ENCODE measurements at places on chromosomes 4 and X.
A peak's percentile ranks its signal among the peaks of the same experiment; 100 is the strongest.

GRCh38 chr4:26273616-26273980 is 47.2 kb upstream of the RBPJ start:
- DNase-seq = no peak

- no peak for DNase-seq
These were observed 345.9 kb downstream of the ADGRL3 start for GRCh38 chr4:61545902-61546480.

- peak; percentile 75 for DNase-seq
These were observed 34.3 kb downstream of the NALF2 start for GRCh38 chrX:69538321-69538876.

DNA sequence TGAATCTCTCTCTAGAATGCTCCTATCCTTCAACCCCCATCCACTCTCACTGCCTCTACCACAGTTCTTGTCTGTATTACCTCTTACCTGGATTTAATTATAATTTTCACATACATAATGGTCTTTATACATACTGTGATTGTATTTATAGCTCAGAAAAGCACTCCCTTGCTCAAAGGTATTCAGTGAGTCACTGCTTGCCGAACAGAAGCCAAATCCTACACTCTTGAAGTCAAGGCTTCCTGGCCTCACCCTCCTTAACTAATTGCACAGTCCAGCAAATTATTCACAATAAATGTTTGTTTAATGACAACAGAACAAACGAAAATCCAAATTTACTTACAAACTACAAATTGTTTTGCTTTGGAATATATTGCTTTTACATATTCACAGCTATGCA is 159.5 kb downstream of the KLHL13 start:
- DNase-seq = no peak

- no peak for DNase-seq
These were observed 413.4 kb upstream of the AGA start for GRCh38 chr4:177855507-177856197.

- peak; percentile 72 for DNase-seq
These were observed 6.2 kb downstream of the GK start for GRCh38 chrX:30659421-30659820.

- DNase-seq = no peak
These were observed 38.0 kb upstream of the IGFBP7 start for GRCh38 chr4:57148177-57148576.

DNA sequence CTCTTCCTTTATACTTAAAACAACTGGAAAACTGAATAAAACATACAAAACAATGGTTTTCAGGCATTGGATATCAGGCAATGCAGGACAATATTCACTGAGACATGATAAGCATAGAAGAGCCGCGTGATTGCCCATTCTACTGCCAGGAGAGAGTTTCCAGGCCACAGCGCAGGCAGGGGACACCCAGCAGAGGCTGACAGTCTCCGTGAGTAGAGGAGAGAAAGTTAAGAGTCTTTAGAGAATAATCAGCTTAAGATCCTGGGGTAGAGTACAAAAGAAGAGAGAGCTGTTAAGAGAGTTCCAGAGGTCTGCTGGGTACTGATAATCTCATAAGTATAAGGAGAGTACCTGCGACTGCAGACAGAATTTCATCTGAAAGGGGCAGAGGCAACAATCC is 18.4 kb upstream of the FRAS1 start:
- DNase-seq = no peak

DNA sequence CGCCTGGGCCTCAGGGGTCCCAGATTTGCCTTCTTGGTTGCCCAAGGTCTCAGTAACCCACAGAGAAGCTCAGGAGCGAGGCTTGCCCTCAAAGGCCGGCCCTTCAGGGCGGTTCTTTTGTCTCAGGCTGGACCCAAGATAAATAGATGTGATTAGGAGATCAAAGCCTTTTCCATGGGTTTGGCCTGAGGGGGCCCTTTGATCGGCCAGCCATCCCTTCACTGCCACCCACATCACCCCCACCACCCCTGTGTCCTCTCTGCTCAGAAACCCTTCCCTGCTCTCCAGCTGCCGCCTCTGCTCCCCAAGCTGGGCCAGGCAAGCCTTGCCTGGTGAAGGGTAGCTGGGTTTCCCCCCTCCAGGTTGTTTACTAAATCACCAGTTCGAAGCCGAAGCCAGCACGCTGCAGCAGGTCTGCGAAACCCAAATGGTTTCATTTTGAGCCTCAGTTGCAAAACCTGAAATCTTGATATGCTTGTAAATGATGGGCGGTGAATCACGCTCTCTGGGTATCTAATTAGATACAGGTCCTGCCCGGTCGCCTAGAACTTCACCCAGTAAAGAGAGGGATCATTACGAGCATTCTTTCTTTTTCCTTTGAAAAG is 202.6 kb upstream of the BCOR start:
- DNase-seq = no peak

GRCh38 chrX:95662200-95662599 is 1022.4 kb upstream of the DIAPH2 start:
- no peak for DNase-seq

GRCh38 chr4:31365006-31365690 is 645.0 kb downstream of the PCDH7 start:
- no peak for DNase-seq

DNA sequence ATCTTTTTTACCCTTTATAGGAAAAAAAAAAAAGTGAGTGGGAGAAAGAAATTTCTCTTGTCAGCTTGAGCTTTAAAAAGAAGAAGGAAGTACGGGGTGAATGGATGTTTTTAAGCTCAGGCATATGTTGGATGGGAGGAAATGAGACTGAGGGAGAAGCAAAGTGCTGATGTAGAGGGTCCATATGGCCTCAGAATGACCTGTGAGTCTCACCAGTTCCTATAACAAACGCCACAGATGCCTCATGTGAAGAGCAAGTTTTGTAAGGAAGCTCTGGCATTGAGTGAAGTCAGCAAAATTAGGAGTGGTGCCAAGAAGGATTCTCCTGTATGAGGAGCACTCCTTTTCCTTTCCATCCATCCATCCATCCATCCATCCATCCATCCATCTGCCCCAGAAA is 214.6 kb downstream of the PTTG2 start:
- DNase-seq = no peak

DNA sequence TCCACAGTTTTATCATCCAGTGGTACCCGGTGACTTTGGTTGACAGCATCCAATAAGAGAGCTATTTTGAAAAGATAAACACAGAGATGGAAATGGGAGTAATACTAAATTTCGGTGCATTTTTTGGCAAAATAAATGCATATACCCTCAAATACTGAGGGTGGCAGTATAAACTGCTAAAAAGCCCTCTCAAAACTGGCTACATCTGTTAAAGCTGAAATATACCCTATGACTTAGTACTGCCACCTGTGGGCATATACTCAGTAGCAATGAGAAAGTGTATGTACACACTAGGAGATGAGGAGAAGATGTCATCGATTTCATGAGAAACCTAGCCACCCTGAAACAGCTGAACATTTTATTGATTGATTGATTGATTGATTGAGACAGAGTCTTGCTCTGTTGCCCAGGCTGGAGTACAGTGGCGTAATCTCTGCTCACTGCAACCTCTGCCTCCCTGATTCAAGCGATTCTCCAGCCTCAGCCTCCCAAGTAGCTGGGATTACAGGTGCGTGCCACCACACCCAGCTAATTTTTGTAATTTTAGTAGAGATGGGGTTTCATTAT is 12.2 kb upstream of the TMEM128 start:
- DNase-seq = peak; percentile 79

DNA sequence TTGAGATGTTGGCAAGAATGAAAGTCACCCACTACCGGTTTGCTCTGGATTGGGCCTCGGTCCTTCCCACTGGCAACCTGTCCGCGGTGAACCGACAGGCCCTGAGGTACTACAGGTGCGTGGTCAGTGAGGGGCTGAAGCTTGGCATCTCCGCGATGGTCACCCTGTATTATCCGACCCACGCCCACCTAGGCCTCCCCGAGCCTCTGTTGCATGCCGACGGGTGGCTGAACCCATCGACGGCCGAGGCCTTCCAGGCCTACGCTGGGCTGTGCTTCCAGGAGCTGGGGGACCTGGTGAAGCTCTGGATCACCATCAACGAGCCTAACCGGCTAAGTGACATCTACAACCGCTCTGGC is 12.3 kb downstream of the RPL9 start:
- no peak for DNase-seq

DNA sequence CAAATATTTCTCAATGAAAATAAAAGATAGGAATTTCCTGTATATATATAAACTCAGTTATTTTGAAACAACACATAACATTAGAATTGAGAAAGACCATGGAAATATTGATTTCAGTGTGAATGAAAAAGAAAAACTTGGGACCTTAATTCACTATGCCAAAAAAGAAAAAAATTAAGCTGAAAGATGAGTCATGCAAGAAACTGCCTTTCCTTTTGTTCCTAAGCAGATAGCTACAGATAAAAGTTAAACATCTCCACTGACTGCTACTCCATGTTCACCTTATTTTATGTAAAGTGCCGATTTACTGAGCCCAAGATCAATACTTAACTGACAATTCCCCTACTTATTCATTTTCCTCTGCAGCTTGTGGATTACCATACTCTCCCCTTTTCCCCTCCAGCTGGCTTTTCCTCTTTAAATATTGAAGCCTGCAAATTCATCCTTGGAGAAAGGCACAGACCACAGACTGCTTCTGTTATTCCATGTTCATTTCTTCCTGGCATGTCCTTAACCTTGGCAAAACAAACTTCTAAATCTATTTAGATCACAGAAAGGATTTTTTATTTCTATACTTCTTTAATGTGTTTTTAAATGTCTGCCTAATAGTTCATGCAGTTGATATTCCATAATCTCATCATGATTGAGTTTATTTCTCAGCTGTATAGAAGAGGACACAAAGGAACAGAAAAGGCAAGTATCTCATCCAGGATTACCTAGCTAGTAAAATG is 40.5 kb upstream of the YTHDC1 start:
- DNase-seq = no peak

GRCh38 chr4:122625156-122625555 is 4.3 kb upstream of the IL21 start:
- DNase-seq = no peak

DNA sequence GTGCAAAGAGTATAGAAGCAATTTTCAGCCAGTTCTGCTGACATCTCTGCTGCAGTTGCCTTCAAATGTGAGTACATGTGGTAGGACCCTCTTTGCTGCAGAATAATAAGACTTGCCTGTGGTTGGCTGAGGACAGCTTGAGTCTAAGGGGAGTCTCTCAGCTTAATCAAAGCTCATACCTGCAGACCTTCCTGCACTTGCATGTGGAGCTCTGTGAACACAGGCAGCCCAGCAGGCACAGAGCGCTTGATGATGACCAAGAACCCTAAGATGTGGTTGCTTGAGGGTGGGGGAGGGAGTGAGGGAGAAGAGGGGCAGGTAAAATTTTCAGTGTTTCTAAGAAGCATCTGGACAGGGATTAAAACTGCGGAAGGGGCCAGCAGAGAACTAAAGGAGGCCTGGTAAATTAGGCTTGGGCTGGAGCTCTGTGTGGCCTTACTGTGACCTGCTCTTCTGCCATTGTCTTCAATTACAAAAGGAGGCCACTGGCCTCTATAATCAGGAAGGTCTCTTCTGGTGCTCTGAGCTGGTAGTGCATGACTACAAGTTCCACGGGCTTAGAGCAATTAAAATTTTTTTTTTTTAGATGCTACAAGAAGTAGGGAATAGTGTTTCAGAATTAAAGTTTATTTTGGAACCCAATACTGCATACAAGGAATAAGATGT is 59.9 kb upstream of the CHRNA9 start:
- DNase-seq = no peak

DNA sequence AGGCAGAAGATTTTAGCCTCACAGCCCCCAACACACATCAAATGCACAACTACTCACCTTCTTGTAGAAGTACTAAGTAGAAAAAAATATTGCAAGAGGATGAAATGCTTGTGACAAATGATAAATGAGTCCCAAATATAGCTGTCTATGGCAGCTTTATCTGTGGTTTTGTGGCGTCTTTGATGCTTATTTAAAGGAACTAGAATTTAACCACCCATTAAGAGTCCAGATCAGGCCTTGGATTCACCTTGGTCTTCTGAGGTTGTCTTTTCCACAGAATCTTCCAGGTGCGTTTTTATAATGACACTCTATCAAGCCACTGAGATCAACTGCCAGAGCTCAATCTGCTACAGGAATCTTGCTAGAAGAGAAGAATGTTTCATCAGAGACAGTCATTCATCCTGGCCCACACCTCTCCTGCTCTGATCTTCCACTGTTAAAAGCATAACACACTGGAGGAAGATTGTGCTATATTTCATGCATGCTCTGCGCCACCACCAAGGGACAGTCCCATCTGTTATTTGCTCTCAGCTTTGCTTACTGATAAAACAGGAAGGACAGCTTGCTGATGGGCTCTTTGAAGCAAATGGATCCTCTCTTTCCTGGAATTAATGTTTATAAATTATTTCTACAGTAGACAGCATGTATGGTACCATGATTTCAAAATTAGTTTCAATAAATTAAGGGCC is 144.1 kb downstream of the SLC7A11 start:
- no peak for DNase-seq

DNA sequence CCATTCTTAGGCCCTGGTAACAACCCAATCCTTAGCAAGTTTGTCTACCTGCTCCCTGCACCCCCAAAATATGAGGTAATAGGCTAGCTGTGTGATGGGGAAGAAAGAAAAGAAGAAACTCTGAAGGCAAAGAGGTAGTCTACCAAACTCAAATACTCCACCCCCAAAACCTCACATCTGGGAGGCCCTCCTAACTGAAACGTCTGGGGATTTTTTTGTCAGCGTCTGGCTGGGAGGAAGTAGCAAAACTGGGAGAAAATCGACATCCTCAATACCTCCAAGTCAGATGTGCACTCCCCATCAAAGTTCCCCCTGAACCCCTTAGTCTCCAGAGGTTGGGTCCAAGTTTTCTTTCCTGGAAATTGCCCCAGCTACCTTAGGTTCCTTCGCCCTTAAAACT is 1.0 kb downstream of the LAMP2 start:
- no peak for DNase-seq

GRCh38 chr4:173420324-173420752 is 21.4 kb upstream of the SCRG1 start:
- DNase-seq = no peak

All from hepatic stellate cell (primary cell).